Adrenal gland (tissue), 19 donors: ENCODE measurements at places on chromosomes 16 and 17. TPM values are rescaled to one million over a fixed set of nuclear protein-coding genes. Genes with fewer than 3 reads are reported as not detected.

GRCh38 chr17:82684228-82684841 is 14.2 kb downstream of the RAB40B start:
- H3K27me3 ChIP-seq, result no peaks in the 10 kb centered on the region
- H3K27ac ChIP-seq, result no peak overlapping the region
- H3K36me3 ChIP-seq, result no peaks in the 10 kb centered on the region
- H3K4me3 ChIP-seq, result no peak overlapping the region

- H3K4me1 ChIP-seq, result no peaks in the 10 kb centered on the region
- H3K36me3 ChIP-seq, result no peaks in the 10 kb centered on the region
- no peak overlapping the region for H3K27ac ChIP-seq
- no peak overlapping the region for H3K4me3 ChIP-seq
- no peak for DNase-seq
- peaks cover under 1% of the 10 kb centered on the region for H3K27me3 ChIP-seq
Observed at GRCh38 chr17:58202859-58203258, 10.3 kb downstream of the EPX start.

Gene GPRC5B
- 7.9 TPM for total RNA-seq

Gene KRTAP9-2
- not detected for total RNA-seq

DNA sequence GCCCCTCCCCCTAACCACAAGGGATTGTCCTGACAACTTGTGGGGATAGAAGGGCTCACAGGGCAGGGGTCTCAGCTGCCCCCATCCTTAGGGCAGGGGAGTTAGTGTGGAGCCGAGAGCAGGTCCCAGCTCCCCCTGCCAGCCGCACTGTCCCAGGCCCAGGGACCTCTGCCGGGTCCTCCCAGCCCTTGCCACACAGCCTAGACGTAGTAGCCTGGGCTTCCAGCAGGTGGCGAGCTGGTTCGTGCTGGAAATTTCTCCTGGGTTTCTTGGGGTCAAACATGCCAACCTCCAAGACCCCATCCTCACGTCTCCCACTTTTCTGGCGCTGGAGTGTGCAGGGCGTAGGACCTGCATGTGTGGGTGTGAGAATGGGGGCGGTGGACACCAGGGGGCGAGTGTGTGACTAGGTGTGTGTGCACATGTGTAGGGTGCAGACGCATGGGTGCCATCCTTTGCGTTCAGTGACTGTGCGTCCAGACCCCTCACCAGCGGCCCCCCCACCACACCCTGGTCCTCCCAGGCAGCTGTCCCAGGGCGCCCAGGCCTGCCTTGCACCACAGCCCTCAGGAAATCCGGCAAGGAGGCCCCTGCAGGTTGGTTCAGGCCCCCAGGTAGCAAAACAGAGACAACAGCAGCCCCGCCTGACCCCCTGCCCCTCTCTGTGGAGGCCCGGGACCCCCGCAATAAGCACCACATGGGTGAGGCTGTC is 29.5 kb downstream of the SBK1 start:
- H3K27me3 ChIP-seq, result no peaks in the 10 kb centered on the region
- no peak overlapping the region for H3K27ac ChIP-seq
- no peaks in the 10 kb centered on the region for H3K4me1 ChIP-seq
- peak; percentile 42 for DNase-seq

Gene UTS2R
- not detected for total RNA-seq
